ENCODE measurements at places on chromosomes 2 and 18.

DNA sequence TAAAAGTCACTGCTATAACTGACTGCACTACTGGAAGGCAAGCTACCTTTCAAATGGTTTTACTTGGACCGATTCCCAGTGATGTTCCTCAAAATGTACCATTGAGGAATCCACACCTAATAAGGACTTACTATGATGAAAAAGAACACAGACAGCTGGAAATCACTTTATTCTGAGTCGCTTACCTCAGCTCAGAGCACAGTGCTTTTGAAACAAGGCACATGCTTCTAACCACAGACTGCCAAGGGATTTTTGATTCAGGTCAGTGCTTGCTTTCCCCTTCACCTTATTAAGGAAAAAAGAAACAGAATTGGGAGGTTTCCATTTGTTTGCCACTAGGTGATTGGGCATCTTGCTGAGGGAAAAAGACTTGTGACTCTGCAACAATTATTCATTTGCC is 707.5 kb upstream of the FSHR start:
- no peak for DNase-seq

- DNase-seq = peak; percentile 26
Observed at GRCh38 chr18:3458952-3459853, 9.2 kb downstream of the TGIF1 start.

DNA sequence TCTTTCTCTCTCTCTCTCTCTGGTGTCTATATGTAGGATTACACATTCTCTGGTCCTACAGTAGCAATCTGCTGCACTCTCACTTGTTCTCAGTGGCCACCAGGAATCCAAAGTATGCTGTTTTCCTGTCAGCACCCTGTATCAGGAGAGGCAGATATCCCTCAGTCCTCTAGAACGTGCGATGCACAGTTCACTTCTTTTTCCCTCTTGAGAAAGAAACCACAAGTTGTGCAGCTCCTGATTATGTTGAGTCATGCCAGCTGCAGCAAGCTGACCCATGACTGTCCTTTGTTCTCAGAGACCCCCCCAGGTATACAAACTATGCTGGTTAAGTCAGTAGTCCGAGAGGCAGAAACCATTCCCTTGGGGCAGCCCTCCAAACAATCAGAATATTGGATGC is 54.6 kb downstream of the LANCL1 start:
- DNase-seq = peak; percentile 23

GRCh38 chr2:144151405-144151804 is 368.5 kb downstream of the ZEB2 start:
- DNase-seq = no peak

DNA sequence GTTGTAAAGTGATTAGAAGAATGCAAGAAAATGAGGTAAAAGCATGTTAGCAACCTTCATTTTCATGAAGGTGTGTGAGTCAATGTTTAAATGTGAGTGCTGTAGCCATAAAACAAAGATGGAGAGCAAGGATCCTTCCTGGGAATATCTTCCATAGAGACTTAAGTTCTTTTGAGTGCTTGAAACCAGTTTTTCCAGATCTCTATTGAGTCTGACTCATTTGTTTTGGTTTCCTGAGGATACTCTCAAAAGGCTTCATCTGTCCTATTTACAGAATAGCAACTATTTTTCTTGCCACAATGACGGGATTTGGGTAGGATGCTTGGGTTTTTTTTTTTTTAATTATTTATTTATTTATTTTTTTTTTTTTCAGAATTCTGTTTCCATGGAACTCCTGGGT is 45.9 kb upstream of the ASB1 start:
- peak; percentile 36 for DNase-seq

DNA sequence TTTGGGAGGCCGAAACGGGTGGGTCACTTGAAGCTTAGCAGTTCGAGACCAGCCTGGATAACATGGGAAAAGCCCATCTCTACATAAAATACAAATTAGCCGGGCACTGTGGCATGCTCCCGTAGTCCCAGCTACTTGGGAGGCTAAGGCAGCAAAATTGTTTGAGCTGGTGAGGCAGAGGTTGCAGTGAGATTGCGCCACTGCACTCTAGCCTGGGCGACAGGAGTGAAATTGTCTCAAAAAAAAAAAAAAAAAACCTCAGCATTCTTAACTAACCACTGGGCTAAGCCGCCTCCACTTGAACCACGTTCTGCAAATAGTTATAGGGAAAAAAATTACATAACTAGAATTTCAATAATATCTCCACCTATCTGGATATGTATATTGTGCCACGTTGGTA is 2.3 kb downstream of the FOXI3 start:
- no peak for DNase-seq

DNA sequence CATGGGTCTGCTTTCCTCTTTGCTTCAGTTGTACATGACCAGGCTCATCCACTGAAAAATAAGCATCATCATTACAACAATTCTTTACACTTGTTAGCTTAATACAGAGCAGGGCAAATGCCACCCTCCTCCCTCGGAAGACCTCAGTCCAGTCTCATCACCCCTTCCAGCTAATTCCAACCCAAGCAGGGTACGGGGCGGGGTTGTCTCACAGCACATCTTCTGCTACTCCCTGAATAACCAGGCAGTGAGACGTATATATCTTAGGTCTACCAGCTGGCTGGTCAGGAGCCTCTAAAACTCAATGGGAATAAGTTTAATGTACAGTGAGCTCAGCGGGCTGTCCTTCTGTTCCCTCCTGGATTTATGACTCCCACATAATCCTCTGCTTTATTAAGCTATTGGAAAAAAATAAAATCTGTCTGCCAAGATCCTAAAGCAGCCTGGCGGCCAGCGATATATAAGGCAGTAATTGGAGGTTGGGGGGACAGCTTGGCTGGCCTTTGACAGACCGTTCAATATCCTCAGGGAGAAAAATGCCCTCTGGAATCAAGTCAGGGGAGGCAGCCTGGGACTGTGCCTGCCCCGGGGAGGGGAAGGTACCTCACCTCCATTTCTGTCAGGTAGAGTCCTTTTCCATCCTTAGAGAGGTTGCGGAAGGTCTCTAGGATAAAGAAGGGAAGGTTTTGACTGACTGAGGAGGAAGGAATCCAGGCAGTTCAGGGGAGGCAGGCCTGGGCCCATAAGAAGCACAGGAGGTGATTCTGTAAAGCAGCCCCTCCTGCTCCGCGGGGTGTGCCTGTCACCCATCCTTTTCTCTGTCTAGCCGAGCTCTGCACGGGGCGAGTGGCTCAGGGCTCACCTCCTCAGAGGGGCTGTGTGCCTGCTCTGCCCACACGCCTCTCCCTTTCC is 76.3 kb downstream of the CAPN13 start:
- DNase-seq = no peak

DNA sequence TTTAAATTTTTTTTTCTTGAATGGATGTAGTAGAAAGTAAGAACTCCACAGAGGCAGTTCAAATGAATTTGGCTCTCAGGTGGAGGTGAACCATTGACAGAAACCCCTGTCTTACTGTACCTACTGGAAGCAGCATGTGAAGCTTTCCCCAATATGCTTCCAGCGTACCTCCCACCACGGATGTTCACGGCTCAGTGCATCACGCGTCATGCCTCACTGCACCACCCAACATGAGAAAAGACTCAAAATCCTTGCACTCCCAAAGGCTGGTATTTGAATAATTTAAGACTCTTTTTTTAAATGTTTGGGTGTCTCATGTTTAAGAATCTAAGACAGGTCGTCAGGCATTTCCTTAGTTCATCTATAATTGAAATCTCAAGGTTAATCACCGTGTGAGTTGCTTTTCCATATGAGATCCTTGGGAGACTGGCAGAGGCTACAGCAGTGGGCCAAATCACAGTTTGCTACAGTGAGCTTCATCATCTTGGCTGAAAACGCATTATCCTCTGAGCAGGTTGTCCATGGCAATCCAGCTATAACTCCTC is 846.4 kb downstream of the DCDC2C start:
- no peak for DNase-seq

DNA sequence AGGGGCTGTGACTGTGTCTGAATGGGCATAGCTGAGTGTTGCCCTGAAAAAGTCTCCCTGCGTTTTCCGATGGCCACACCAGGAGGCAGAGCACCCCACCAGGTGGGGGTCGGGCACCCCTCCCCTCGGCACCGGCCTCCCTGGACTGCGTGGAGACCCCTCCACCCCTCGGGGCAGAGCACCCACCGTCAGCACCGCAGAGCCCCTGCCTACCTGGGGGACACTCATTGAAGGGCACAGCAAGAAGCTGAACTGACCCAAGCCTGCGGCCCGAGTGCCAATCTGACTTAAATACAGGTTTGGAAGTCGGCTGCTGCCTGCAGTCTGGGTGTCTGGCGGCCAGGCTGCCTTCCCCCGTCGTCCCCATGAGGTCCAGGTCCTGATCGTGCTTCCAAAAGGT is 69.9 kb downstream of the KCNG2 start:
- DNase-seq = no peak

- DNase-seq = no peak
Observed at GRCh38 chr18:22915337-22915736, 17.8 kb upstream of the RBBP8 start.

- DNase-seq = no peak
Observed at GRCh38 chr2:239290618-239291474, 110.0 kb downstream of the HDAC4 start.

GRCh38 chr18:32042337-32042736 is 23.7 kb downstream of the RNF125 start:
- DNase-seq = no peak

GRCh38 chr2:31558401-31559295 is 22.1 kb downstream of the SRD5A2 start:
- peak; percentile 50 for DNase-seq

DNA sequence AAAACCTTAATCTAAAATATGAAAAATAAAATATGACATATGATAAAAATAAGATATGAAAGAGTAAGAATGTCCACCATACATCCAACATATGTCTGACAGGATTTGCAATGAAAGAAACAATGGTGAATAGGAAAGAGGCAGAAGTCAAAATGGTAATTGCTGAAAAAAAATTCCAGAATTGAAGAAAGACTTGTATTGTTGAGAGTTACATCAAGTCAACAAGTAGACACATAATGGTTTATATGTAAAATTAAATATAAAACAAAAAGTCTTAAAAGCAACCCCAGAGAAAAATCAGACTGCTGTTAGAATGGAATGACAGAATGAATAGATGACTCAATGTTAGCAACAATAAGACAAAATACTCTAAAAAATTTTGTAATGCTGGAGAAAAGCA is 255.1 kb downstream of the DOK6 start:
- no peak for DNase-seq

DNA sequence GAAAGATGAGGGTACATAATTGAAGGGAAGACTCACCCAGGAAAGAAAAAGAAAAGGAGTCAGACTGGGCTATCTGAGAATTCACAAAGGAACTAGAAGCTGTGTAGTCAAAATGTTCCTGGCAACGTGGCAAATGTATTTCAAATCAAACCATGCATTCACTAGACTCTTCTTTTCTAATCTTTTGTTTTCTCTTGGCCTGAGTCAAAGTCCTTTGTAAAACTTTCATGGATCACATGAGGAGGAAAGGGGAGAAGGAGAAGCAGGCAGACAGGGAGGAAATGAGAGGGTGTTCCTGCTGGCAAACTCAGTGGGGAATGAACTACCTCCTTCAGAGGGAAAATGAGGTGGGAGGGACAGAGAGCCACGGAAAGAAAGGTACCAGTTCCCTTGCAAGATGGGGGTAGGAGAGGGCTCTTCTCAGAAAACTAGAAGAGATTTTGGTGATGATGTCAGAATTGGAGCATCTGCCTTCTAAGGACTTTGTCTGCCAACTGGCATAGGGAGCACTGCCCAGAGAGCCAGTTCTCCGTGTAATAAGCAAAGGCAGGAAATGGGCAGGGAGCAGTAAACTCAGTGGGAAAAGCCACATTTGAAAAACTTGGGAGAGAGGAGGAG is 51.4 kb downstream of the SLC8A1 start:
- no peak for DNase-seq

GRCh38 chr2:190090148-190090547 is 27.6 kb upstream of the MSTN start:
- DNase-seq = no peak

- DNase-seq = no peak
Observed at GRCh38 chr2:206225435-206226232, 48.8 kb upstream of the ZDBF2 start.

DNA sequence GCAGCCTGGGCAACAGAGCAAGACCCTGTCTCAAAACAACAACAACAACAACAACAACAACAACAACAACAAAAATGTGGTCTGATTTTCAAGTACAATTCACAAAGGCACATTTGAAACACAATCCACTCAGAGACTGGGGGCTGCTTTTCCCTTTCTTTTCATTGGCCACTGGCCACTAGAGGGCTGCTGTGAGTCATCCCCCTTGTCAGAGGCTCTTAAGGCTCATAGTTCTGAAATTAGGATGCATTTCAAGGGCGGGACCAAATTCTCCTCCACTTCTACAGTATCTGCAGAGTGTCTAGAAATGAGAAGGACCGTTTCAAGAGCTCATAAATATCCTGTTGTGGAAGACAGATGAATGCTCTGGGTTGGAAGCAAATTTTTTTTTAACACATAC is 285.4 kb downstream of the NRXN1 start:
- peak; percentile 44 for DNase-seq

GRCh38 chr2:181253438-181253837 is 203.7 kb upstream of the ITGA4 start:
- no peak for DNase-seq

DNA sequence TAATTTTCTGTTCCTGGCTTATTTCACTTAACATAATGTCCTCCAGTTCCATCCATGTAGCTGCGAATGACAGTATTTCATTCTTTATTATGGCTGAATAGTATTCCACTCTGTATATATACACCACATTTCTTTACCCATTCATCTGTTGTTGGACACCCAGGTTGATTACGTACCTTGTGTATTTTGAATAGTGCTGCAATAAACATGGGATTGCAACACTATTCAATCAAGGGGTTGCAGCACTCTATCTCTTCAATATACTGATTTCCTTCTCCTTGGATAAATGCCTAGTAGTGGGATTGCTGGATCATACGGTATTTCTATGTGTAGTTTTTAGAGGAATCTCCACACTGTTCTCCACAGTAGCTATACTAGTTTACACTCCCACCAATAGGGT is 61.3 kb downstream of the THADA start:
- no peak for DNase-seq

DNA sequence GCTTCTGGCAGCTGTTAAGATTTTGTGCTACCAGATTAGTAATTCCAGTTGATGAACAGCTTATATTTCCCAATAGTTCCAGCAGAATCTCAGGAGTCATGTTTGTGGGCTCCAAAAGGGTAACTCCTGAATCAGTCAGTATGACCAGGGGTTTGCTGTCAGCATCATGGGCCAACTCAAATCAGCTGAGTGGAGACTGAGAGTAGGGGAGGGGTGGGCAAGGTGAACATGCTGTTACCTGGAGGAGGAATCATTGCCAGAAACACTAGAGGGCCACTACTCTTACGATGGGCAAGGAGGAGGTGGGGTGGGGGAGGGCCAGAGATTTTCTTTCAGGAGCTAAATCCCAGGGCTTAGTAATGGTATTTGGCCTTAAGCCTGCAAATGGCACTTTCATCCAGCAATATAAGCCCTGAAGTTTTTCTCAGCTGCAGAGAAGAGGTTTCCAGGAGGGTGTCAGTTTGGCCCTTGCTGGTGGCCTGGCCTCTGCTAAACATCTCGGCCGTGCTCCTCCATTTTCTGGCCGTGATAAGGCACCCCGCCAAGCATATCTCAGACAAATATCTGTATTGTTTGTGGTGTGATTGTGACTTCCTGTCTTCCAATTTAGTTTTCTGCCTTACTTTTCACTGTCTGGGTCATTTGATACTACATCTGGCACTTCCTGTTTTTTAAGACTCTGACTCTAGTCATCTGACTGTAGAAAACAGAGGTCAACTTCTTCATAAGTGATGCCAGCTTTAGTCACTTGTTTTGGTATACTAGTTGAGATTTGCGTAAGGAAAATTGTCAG is 120.5 kb upstream of the CXCR4 start:
- DNase-seq = peak; percentile 3

GRCh38 chr2:173555833-173556232 is 201.2 kb downstream of the CDCA7 start:
- peak; percentile 61 for DNase-seq

- no peak for DNase-seq
Observed at GRCh38 chr2:98912957-98913915, 22.8 kb downstream of the CRACDL start.
